NCI-H2081 treated with DMSO at 0.1 percent for 48 hours (cell line): ENCODE measurements at places on chromosomes 5 and 9.

- no peak for DNase-seq
Observed at GRCh38 chr5:61680247-61680646, 348.2 kb downstream of the ZSWIM6 start.

- no peak for DNase-seq
Observed at GRCh38 chr5:19706776-19707175, 281.2 kb downstream of the CDH18 start.

DNA sequence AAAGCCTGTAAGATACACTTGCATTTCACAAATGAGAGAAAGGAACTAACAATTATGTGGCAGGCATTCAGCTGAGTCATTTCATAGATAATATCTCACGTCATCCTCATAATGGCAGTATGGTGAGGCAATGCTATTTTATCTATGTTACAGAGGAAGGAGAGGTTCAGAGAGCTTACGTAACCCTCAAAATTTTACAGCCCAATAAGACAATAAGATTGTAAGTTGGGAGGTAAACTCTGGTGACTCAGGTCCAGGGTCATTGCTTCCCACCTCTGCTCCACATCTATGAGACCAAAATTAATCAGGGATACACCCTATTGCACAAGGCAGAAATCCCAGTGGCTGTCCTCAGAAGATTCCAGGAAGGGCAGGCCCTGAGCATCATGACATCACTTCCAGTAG lies 309.7 kb downstream of the NSG2 start:
- DNase-seq = no peak

GRCh38 chr9:109894921-109895758 lies 115.1 kb downstream of the PALM2AKAP2 start:
- no peak for DNase-seq

GRCh38 chr5:109479260-109479860 lies 69.6 kb upstream of the PJA2 start:
- DNase-seq = no peak

GRCh38 chr9:106277966-106278365 lies 583.6 kb downstream of the TMEM38B start:
- no peak for DNase-seq

GRCh38 chr9:107650995-107651394 lies 161.4 kb upstream of the KLF4 start:
- DNase-seq = no peak

DNA sequence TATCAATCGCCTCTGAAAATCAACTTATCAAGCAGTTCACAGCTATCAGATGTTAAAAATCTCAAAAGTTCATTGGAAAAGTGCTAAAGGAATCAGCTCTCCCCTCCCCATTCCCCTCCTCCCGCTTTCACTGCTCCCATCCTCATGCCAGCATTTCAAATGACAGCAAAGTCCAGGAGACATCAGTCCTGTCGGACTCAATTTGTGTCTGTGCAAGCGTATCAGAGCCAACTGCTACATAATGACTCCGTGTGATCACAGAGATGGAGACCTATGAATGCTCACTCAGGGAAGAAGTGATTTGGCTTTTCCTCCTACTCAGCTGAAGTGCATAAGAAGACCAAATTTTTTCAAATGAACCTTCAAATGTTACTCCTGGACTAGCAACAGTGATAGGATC lies 937.2 kb upstream of the DMAC1 start:
- no peak for DNase-seq

- DNase-seq = no peak
Observed at GRCh38 chr9:127524373-127524772, 73.1 kb downstream of the LRSAM1 start.

- DNase-seq = no peak
Observed at GRCh38 chr5:86404256-86404655, 213.5 kb upstream of the COX7C start.

GRCh38 chr5:134576386-134577021 lies 51.0 kb downstream of the JADE2 start:
- no peak for DNase-seq

- DNase-seq = no peak
Observed at GRCh38 chr5:148437249-148437648, 53.5 kb downstream of the FBXO38 start.

GRCh38 chr5:93307557-93307956 lies 273.5 kb downstream of the NR2F1-AS1 start:
- DNase-seq = no peak

DNA sequence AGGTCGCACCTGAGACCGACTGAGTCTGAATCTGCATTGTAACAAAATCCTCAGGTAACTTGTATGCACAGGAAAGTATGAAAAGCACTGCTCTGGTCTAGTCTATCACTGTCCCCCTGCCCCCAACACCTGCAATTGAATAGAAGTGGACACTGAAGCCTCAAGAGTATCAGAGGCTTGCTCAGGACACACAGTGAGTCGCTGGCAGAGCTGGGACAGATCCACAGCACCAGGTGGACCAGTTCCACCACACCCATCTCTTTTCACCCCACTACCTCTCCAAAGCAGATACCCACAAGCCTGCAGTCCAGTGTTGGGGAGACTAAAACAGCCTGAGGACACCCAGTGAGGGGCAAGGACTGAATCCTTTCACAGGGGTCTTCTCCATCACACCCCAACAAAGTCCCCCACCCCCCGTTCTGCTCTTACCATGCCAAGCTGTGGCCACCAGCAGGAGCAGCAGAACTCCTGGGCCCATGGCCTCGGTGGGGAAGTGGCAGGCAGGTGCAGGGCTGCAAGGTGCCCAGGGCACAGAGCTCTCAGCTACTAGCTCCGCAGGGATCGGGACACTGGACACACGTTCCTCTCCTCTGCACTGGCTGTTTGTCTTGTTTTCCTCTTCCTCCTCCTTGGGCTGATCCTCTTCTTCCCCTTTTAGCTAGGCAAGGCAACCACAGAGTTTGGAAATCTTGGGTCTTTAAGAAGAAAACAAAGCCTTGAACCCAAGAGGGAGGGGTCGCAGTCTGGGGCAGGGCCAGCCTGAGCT lies at the start of gene CSF1R:
Gene CSF1R, minus strand, starts transcription at position 605 of the 766 bp plus-strand sequence. Its CDS starts 127 bp downstream, at position 478.
- no peak for DNase-seq

DNA sequence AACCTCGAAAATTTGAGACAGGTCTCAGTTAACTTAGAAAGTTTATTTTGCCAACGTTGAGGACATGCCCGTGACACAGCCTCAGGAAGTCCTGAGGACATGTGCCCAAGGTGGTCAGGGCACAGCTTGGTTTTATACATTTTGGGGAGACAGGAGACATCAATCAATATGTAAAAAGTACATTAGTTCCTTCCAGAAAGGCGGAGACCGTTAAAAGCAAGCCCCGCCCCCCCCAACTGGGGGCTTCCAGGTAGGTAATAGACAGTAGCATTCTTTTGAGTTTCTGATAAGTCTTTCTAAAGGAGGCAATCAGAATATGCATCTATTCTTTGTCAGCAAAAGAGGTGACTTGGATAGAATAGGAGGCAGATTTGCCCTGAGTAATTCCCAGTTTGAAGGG lies 599 bp upstream of the MOCS2 start:
- DNase-seq = no peak

GRCh38 chr5:178990491-178990890 lies 4.6 kb downstream of the GRM6 start:
- no peak for DNase-seq

DNA sequence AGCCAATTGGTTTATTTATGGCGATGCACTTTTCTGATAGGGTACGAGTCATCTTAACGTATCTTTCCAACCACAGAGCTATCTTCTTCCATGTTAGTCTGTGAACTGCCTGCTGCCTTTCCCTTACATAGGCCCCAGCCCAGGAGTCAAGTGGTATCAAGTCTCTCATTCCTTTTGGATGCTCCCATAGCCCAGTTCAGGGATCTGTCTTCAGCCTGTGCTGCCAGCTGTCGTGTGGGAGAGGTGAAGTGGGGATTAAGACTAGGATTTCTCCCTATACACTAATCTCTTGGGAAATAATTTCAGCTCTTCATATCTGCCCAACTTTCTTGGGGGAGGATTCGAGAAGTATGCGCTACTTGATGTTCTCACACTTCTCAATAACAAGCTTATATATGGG lies 475.7 kb downstream of the EBF1 start:
- DNase-seq = no peak

DNA sequence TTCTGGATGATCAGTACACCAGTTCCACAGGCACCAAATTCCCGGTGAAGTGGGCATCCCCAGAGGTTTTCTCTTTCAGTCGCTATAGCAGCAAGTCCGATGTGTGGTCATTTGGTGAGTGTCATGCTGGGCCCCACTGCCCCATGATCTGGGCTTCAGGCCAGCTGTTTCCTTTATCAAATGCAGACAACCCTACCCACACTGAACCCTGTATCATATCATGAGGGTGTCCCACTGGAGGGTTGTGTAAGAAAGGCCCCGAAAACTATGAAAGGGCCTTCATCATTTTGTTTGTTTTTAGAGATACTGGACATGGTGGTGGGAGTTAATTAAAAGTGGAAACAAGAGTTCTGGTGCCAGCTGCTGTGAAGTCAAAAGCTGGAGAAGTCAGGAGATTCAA lies 20.0 kb upstream of the CYFIP2 start:
- DNase-seq = no peak

GRCh38 chr9:93181672-93182435 lies 2.1 kb upstream of the WNK2 start:
- DNase-seq = no peak

DNA sequence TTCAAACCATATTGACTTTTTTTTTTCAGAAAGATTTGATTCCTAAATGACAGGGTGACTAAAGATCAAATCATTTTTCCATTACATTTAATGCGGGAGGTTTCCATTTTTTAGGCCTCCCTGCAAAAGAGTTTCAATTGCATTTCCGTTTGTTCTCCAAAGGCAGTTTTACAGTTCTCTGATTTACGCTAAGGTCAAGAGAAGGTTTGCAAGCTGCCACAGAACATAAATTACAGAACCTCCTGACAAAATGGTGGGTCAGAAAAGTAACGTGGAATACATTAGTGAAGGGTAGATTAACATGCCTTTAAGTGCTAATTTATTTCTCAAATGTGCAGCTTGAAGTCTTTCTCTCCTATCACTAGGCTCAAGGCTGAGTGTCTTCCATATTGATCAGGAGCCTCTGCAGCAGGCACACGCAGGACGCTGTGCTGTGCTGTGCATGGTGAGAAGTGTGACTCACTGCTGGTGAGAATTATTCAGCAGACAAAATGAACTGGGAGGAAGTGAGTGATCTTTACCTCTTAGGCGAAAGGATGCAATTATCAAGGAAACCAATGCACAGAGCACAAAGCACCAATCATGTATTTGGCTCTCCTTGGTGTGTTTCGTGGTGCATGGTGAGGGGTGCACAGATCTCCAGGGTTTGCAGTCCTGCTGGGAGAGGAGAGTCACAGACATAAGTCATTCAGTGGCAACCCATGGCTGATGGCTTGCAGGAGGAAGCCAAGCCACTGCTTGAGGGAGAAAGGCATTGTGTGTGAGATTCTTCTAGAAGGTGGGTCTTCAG lies 136.3 kb downstream of the TENT4A start:
- no peak for DNase-seq

DNA sequence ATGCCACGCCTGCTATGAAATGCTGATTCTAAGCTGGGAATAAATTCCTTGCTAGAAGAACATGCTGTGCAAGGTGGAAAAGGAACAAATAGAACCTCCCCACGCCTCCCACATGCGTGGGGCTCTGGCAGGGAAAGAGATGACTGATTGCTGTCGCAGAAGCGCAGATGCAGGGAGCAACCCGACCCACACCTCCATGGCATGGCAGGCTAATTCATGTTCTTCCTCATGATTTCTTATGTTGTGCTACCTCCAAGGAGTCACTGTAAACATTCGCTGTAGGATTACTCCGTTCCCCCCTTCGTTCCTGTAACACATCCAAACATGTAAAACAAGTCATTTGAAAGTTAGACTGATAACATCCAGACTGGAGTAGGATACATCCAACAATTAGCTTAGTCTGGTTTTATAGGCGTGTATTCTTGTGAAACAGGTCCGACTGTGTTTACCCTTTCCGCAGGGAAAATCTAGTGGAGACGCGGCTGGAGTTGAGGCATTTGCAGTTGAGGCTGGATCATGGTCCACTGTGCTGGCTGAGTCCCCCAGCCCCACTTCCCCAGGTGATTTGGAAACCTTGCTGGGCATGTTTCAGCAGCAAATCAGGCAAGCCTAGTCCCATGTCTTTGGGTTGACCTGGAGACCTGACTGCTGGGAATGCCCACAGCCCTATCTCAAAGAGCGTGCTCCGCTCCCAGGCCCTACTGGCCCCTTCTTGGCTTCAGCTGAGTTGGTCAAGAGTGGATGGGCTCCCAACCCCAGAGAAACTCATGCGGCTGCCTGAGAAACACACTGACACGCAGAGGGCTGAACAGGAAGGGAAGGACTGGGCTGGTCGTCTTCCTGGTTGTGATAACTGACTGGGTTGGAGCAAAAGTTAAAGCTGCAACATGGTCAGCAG lies 24.8 kb upstream of the ANKRD33B start:
- no peak for DNase-seq

DNA sequence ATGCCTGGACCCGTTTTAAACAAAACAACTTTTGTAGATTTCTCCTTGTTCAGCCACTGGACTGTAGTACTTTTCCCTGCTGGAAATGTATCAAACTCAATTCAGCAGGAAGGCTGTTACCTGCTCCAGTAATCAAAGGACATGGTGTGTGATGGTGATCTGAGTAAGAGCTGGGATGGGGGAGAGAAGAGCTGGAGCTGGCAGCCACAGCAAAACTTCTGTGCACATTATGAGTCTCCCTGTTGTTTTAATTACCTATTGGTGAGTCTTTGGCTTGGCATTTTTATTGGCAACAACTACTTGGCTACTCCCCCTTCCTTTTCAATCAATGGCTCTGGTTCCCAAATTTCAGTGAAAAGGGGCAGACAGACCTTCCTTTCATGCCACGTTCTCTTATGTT lies 9.7 kb downstream of the NREP start:
- DNase-seq = no peak

DNA sequence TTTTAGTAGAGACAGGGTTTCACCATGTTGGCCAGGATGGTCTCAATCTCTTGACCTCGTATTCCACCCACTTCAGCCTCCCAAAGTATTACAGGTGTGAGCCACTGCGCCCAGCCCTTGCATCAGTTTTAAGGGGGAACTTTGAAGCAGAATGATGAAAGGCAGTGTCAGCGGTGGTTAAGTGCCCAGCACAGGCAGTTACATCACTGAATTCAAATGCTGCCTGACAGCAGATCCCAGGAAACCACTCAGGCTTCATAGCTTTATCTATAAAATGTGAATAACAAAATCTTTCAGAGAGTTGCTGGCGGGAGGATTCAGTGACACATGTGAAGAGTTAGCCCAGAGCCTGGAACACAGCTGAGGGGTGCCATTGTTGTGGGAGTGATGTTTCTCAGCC lies 26.5 kb downstream of the FGF1 start:
- DNase-seq = no peak

DNA sequence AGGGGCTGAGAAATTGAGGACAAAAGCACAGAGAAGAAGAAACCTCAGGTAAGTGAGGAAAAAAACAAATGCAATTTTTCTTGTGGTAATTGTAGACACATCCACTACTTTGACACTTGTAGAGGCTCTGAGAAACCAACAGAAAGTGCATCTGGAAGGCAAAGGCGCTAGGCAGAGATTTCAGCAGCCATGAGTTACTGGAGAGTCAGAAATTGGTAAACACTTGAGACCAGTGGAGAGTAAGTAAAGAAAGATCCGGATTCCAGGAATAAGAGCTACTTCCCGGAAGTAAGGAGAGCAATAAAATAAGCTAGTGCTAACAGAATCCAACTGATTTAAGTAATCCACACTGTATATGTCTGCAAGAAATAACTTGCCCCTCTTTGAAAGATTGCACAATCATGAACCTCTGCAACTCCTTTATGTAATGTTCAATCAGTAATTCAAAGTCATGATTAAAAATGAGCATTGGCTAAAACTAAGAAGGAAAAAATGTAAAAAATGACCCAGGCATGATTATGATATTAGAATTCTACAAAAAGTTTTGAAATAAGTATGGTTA lies 382.1 kb downstream of the CDH18 start:
- no peak for DNase-seq
